ENCODE measurements at places on chromosomes 12 and 14. TPM values are rescaled to one million over a fixed set of nuclear protein-coding genes. Genes with fewer than 3 reads are reported as not detected.

Gene SLC5A8
- polyA plus RNA-seq = 0.01 TPM

Gene TSPAN19
- 0.09 TPM for polyA plus RNA-seq

Gene ALDH1L2
- polyA plus RNA-seq = 19.6 TPM

Gene SMCO2
- polyA plus RNA-seq = 0.07 TPM

Gene GPR132
- polyA plus RNA-seq = not detected

Gene CDH24
- 4.2 TPM for polyA plus RNA-seq

Gene MYH6
- not detected for polyA plus RNA-seq

Gene USP15
- 35.3 TPM for polyA plus RNA-seq

Gene PLBD1
- not detected for polyA plus RNA-seq

Gene KIF26A
- 0.02 TPM for polyA plus RNA-seq
